ENCODE measurements at places on chromosomes 2 and 18.

DNA sequence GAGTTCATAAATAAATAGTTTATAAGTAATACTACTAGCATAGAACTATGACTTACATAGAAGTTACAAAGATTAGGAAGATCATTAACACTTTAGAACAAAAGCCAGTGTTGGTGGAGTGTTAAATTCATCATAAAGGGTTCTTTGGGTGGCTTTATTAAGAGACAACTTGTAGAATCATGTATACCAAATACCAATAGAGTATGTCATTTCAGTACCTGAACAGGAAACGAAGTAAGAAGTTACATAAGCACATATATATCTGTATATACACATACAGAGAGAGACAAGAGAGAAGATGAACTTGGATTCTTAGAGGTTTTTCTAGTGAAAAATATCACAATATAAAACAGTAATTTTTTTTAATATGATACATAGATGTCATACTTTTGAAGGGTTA lies 82.5 kb upstream of the OTX1 start:
- no peak overlapping the region for H3K4me3 ChIP-seq
- no peaks in the 10 kb centered on the region for H3K4me1 ChIP-seq
- no peak overlapping the region for H3K27ac ChIP-seq
- no peaks in the 10 kb centered on the region for H3K27me3 ChIP-seq
- no peaks in the 10 kb centered on the region for H3K36me3 ChIP-seq

DNA sequence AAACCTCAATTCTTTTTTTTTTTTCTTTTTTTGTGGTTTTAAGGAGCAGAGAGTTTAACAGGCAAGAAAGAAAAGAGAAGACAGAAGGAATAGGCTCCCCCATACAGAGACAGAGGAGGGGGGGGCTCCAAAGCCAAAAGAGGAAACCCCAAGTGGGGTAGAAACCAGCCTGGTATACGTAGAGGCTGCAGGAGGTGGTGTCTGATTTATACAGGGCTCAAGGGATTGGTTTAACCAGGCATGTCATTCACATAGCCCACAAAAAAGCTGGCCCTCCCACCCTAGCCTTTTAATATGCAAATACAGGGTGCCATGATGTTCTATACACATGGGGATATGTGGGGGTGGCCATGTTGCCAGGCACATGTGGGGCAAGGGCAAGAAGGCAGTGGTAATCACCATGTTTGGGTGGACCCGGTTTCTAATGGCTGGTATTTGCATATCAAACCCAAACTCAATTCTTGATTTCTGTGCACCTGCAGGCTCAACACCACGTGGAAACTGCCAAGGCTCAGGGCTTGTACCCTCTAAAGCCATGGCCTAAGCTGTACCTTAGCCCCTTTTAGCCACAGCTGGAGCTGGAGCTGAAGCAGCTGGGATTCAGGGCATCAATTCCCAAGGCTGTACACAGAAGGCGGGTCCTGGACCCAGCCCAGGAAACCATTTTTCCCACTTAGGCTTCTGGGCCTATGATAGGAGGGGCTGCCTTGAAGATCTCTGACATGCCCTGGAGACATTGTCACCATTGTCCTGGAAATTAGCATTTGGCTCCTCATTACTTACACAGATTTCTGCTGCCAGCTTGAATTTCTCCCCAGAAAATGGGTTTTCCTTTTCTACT lies 170.3 kb downstream of the MAIP1 start:
- no peak for DNase-seq
- H3K4me3 ChIP-seq = no peak overlapping the region
- no peaks in the 10 kb centered on the region for H3K27me3 ChIP-seq
- no peaks in the 10 kb centered on the region for H3K36me3 ChIP-seq
- H3K27ac ChIP-seq = no peak overlapping the region
- no peaks in the 10 kb centered on the region for H3K4me1 ChIP-seq

DNA sequence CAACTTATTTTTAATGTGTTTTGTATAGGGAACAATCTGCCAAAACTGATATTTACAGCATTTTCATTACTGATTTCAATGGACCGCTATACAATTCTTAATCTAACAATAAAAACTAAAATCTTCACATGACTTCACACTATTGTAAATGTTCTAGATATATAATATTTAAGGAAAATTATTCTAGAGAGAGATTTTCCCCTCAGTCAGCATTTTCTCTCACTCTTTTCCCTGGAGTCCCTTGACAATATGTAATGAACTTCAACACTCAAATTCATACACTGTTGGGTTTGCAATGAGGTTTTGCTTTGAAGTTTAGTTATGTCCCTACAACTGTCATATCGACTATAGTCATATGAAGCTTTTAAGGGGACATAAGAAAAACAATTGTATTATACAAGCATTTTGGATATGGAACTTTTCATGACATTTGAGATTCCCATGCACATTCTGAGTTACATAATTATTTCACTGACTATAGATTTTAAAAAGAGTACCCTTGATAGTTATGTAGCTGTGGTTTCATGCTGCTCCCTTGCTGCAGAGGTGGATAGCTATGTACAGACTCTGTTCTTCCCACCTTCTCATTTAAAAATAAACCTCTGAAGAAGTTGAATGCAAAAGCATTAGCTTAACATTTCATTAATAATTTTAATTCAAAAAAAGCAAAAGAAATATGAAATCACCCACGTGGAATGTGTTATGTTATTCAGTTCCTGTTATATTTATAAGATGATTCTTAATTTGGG lies 338.5 kb downstream of the AKAIN1 start:
- DNase-seq = no peak
- no peak overlapping the region for H3K27ac ChIP-seq
- no peaks in the 10 kb centered on the region for H3K4me1 ChIP-seq
- no peaks in the 10 kb centered on the region for H3K36me3 ChIP-seq
- H3K27me3 ChIP-seq = no peaks in the 10 kb centered on the region

DNA sequence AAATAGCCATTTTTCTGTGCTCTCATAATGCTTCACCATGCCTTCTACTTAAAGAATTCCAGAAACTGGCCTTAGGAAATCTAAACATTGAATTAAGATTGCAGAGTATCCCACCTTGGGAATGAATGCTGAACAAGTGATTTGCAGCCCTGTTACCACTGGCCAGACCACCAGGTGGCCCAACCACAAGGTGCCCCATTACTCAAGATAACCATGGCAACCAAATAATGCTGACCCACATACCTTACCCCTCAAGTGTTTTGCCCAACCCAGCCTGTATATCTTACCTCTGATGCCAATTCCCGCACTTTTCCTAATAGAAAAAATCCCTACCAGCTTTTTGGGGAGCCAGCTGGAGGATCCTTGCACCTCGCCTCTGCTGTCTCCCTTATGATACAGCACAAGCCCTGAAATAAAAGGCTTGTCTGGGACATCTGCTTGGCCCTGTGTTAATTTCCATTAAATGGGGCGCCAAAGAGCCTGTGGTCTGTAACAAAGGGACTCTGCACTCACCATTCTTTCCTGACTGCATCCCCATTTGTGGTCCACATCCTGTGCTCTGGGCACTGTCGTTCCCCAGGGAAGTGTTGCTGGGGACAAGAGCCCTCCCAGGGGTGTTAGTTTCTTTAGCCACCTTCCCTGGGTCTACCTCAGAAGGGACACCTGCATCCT lies 17.3 kb upstream of the KCNF1 start:
- H3K4me3 ChIP-seq = no peak overlapping the region
- H3K4me1 ChIP-seq = no peaks in the 10 kb centered on the region
- peaks cover 9% of the 10 kb centered on the region for H3K27me3 ChIP-seq
- DNase-seq = no peak
- no peak overlapping the region for H3K27ac ChIP-seq

- H3K27ac ChIP-seq = peak overlapping the region; percentile 90
- peaks cover 19% of the 10 kb centered on the region for H3K4me1 ChIP-seq
- H3K36me3 ChIP-seq = peaks cover 2% of the 10 kb centered on the region
- DNase-seq = peak; percentile 100
These were observed 37.5 kb downstream of the PAX8 start for GRCh38 chr2:113240915-113241911.

- no peak overlapping the region for H3K4me3 ChIP-seq
- no peaks in the 10 kb centered on the region for H3K27me3 ChIP-seq
- H3K36me3 ChIP-seq = no peaks in the 10 kb centered on the region
- H3K27ac ChIP-seq = no peak overlapping the region
These were observed 270.6 kb upstream of the FBXO11 start for GRCh38 chr2:48176876-48177275.

GRCh38 chr2:189581354-189582139 lies 961 bp upstream of the SLC40A1 start:
- H3K27ac ChIP-seq = no peak overlapping the region
- peaks cover 3% of the 10 kb centered on the region for H3K27me3 ChIP-seq
- no peak for DNase-seq
- H3K4me1 ChIP-seq = peaks cover 4% of the 10 kb centered on the region
- H3K4me3 ChIP-seq = peak overlapping the region; percentile 49

- H3K36me3 ChIP-seq = no peaks in the 10 kb centered on the region
- H3K4me1 ChIP-seq = peaks cover 10% of the 10 kb centered on the region
- DNase-seq = no peak
- H3K27ac ChIP-seq = peak overlapping the region; percentile 97
These were observed 518 bp upstream of the NFU1 start for GRCh38 chr2:69437751-69438154.

- peaks cover 5% of the 10 kb centered on the region for H3K36me3 ChIP-seq
- no peak overlapping the region for H3K4me3 ChIP-seq
- H3K4me1 ChIP-seq = peaks cover 2% of the 10 kb centered on the region
- no peaks in the 10 kb centered on the region for H3K27me3 ChIP-seq
- H3K27ac ChIP-seq = no peak overlapping the region
These were observed 11.3 kb downstream of the GLS start for GRCh38 chr2:190891889-190892288.

DNA sequence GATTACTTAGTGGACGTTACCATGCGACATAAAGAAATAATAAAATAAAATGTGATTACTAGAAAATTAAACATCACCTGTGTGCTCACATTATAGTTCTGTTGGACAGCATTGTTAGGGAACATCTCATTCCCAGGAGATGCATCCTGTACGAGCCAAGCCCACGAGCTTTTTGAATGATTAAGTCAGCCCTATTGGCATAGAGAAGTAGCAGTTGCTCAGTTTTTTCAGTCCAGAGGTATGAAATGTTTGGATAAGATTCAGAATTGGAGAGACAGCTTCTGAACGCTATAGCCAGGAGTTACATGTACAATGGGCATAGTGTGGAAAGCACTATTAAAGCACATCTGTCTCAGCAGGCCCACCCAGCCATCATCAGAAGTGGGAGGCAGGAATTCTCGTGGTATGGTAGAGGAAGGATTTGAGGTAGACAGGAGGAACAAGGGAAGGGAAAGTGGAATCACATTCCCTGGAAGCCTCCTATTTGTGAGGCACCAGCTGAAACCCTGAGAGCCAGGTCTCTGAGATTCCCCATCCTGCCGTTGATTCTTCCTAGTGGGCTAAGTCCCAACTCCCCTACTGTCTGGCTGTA lies 8.6 kb downstream of the SPATS2L start:
- no peaks in the 10 kb centered on the region for H3K27me3 ChIP-seq
- no peak overlapping the region for H3K4me3 ChIP-seq
- peak overlapping the region; percentile 15 for H3K27ac ChIP-seq
- DNase-seq = no peak
- peaks cover 29% of the 10 kb centered on the region for H3K4me1 ChIP-seq

DNA sequence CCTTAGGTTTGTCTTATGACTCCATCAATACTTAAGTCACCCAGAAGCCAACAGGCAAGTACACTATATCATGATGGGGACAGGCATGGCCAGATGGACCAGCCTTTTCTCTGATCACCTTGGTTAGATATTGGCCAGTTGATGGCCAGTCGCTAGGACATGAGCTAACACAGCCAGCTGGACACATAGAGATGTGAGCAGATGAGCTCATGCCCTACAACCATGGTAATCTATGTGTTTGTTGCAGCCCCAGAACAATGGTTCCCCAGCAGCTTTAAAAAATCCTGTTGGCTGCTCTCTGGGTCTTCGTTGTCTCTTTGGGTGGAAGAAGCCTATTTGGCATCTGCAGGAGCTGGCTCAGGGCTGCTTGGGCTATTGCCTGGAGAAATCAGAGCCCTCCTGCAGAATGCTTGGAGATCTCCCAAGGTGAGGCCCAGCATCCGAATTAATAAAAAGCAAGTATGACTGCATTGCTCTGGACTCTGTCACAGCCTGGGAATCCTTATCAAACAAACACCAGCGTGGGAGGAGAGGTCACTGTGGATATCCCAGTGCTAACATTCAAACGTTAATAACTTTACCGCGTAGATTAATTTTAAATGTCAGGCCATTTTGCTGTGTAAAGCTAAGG lies 62.3 kb upstream of the KLHL29 start:
- H3K36me3 ChIP-seq = no peaks in the 10 kb centered on the region
- H3K27ac ChIP-seq = no peak overlapping the region
- DNase-seq = no peak
- no peaks in the 10 kb centered on the region for H3K27me3 ChIP-seq
- H3K4me3 ChIP-seq = no peak overlapping the region
- no peaks in the 10 kb centered on the region for H3K4me1 ChIP-seq

GRCh38 chr2:21415234-21415633 lies 291.5 kb downstream of the TDRD15 start:
- no peak overlapping the region for H3K27ac ChIP-seq
- no peaks in the 10 kb centered on the region for H3K4me1 ChIP-seq
- H3K27me3 ChIP-seq = no peaks in the 10 kb centered on the region
- H3K4me3 ChIP-seq = no peak overlapping the region

- no peaks in the 10 kb centered on the region for H3K36me3 ChIP-seq
- H3K27ac ChIP-seq = no peak overlapping the region
- peaks cover 2% of the 10 kb centered on the region for H3K27me3 ChIP-seq
- no peak overlapping the region for H3K4me3 ChIP-seq
- no peaks in the 10 kb centered on the region for H3K4me1 ChIP-seq
These were observed 134.6 kb downstream of the UXS1 start for GRCh38 chr2:106059416-106060065.

GRCh38 chr2:36704475-36705150 lies 8.1 kb downstream of the VIT start:
- H3K4me1 ChIP-seq = peaks cover 5% of the 10 kb centered on the region
- H3K27ac ChIP-seq = no peak overlapping the region
- H3K36me3 ChIP-seq = no peaks in the 10 kb centered on the region
- no peaks in the 10 kb centered on the region for H3K27me3 ChIP-seq
- DNase-seq = no peak

GRCh38 chr2:104938231-104938941 lies 84.5 kb downstream of the POU3F3 start:
- no peaks in the 10 kb centered on the region for H3K4me1 ChIP-seq
- DNase-seq = no peak
- H3K36me3 ChIP-seq = no peaks in the 10 kb centered on the region
- no peaks in the 10 kb centered on the region for H3K27me3 ChIP-seq
- H3K27ac ChIP-seq = no peak overlapping the region

- H3K4me3 ChIP-seq = no peak overlapping the region
- H3K27me3 ChIP-seq = no peaks in the 10 kb centered on the region
These were observed 196.3 kb upstream of the TANK start for GRCh38 chr2:160963957-160964356.

GRCh38 chr2:84302513-84303412 lies 156.3 kb downstream of the SUCLG1 start:
- H3K4me3 ChIP-seq = no peak overlapping the region
- peak; percentile 23 for DNase-seq
- no peaks in the 10 kb centered on the region for H3K36me3 ChIP-seq
- H3K27ac ChIP-seq = no peak overlapping the region
- no peaks in the 10 kb centered on the region for H3K27me3 ChIP-seq
- H3K4me1 ChIP-seq = no peaks in the 10 kb centered on the region
